A549 (cell line): ENCODE measurements at places on chromosomes 2 and 18. TPM values are rescaled to one million over a fixed set of nuclear protein-coding genes. Genes with fewer than 3 reads are reported as not detected.

DSG1 gene
- polyA plus RNA-seq, result not detected in 3 replicates

INHA gene
- 0.35 to 0.83 TPM (median 0.72 TPM) in 3 replicates for polyA plus RNA-seq

RAB6D gene
- polyA plus RNA-seq, result 0.04 to 0.07 TPM (median 0.07 TPM) in 3 replicates

TRABD2A gene
- polyA plus RNA-seq, result 7.0 to 7.4 TPM (median 7.1 TPM) in 3 replicates

ACTR2 gene
- polyA plus RNA-seq, result 268 to 303 TPM (median 278 TPM) in 3 replicates

RIOK3 gene
- 25.3 to 29.4 TPM (median 26.9 TPM) in 3 replicates for polyA plus RNA-seq

MAP3K19 gene
- polyA plus RNA-seq, result not detected in 3 replicates

APLF gene
- 1.5 to 1.8 TPM (median 1.5 TPM) in 3 replicates for polyA plus RNA-seq

C2orf92 gene
- polyA plus RNA-seq, result 1.1 to 1.9 TPM (median 1.8 TPM) in 3 replicates
